ENCODE measurements at places on chromosomes 12 and 14.

- no peak for DNase-seq
Observed at GRCh38 chr12:33605757-33606156, 166.1 kb upstream of the SYT10 start.

- DNase-seq, result no peak
Observed at GRCh38 chr12:20366776-20367409, 1.4 kb upstream of the PDE3A start.

DNA sequence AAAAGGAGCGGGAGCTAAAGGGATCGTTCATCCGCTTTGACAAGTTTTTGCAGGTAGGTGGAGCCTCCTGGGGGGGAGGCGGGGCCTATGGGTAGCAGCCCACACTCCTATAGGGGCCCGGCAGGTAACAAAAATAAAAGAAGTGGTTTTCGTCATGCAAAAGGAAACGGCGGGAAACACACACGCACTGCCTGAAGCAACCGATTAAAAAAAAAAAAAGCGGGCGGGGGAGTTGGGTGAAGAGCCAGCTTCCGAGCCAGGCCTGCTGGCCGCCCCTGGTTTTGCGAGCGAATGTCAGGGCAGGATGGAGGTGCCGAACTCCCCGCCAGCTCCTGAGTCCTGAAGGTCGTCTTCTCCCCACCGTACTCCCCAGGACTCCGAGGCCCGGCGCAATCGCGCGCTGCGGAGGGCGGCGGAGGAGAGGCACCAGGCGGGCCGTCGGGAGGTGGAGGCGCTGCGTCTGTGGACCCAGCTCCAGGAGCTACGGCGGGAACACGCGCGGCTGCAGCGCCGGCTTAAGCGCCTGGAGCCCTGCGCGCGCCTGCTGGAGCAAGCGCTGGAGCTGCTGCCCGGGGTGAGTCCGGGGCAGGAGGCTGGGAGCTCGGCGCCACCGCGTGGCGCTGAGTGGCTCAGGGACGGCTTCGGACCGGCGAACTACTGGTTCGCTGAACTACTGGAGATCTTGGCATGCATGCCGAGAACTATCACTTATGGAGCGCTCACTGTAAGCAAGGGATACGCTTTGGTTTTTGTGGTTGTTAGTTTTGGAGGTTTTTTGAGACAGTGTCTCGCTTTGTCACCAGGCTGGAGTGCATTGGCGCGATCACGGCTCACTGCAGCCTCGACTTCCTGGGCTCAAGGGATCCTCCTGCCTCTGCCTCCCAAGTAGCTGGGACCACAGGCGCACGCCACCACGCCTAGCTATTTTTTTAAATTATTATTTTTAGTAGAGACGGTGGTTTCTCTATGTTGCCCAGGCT lies 3.6 kb downstream of the CFAP73 start:
- DNase-seq, result peak; percentile 84

DNA sequence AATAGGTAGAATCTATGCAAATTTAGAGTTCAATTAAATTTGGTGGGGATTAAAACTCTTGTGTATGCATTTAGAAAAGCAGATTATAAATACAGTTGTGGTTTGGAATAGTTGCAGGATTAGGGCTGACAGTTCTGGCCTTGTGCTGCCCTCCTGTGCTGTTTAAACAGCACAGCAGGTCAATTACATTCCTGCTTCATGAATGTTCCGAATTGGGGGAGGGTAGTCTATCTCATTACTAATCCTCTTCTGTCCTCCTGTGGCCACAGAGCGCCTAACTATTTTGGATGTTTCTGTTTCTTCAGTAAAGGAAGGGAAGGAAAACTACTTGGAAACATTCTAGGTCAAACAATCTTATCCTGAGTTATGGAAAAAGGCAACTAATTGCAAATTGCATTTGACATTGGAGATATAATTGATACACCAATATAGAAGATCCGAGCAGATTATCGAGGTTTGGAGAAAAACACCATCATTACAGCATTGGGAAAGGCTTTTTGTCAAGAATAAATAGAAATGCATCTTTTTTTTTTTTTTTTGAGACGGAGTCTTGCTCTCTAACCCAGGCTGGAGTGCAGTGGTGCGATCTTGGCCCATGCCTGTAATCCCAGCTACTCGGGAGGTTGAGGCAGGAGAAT lies 8.7 kb upstream of the GPR19 start:
- peak; percentile 42 for DNase-seq

GRCh38 chr14:38762845-38763244 lies 340.2 kb downstream of the SEC23A start:
- no peak for DNase-seq

DNA sequence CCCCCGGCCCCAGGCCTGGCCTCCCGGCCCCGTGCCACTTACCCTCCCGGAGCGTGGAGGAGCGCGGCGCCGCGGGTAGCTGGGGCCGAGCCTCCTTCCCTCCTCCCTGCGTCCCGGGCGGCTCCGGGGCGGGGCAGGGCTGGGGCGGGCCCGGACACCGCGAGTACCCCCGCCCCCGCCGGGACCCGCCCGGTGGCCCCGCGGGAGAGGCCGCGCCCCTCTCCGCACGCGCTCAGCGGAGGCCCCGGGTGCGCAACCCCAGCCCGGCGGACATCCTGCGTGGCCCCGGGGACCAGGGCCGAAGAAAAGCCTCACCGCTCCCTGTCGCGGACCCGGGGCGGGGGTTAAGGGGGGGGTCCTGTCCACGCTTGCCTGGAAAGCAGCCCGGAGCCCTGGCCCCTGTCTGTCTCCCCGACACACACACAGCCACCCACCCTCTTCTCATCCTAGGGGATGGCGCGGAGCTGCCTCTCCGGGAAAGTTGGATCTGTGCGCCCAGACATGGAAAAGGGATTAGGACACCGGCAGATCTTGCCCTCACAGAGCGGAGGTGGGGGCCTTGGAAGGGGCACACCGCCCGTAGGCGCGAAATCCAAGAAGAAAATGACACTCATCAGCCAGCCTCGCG lies at the start of gene SYNE3:
Gene SYNE3 (minus strand): TSS at position 97 of the 628 bp plus-strand sequence. CDS start 40,829 bp downstream, outside the sequence.
- peak; percentile 88 for DNase-seq

DNA sequence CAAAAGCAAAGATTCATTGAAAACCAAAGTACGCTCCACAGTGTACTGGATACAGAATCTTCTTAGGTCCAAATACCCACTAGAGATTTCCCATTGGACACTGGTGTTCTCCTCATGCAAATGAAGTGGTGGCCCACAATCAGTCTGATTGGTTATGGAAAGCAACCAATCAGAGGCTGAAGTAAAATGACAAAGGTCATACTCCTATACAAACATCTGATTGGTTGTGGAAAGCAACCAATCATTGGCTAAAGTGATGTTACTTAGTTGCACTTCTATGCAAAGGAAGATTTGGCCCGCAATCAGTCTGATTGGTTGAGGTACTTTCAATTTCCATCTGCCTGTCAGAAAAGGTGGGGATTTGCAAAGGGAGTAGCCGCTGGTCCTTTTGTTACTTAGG lies 1.3 kb upstream of the WASHC3 start:
- no peak for DNase-seq

DNA sequence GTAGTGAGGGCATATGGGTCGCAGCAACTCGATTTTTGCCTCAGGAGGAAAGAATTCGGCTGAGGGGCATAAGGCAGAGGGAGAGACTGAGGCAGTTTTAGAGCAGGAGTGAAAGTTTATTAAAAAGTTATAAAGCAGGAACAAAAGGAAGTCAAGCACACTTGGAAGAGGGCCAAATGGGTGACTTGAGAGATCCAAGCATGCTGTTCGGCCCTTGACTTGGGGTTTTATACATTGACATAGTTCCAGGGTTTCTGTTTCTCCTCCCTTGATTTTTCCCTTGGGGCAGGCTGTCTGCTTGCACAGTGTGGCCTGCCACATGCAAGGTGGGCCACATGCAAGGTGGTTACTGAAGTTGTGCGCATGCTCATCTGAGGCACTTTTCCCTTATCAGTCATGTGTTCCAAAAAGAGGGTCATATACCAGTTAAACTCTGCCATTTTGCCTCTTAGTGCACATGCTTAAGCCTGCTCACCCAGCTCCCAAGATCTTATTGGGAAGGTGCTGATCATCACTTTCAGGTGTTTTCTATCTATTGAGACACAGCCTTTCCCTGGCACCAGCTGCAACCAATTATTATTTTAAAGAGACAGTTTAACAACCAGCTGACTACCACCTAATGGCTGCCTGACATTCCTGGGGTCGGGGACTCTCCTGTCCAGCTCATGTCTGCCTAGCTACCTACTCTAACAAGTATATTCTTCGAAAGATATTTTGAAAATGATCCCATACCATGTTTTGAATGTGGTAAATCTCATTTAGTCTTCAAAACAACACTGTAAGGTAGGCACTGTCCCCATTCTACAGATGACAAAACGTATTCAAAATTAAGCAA lies 19.9 kb downstream of the PTGER2 start:
- DNase-seq, result no peak

DNA sequence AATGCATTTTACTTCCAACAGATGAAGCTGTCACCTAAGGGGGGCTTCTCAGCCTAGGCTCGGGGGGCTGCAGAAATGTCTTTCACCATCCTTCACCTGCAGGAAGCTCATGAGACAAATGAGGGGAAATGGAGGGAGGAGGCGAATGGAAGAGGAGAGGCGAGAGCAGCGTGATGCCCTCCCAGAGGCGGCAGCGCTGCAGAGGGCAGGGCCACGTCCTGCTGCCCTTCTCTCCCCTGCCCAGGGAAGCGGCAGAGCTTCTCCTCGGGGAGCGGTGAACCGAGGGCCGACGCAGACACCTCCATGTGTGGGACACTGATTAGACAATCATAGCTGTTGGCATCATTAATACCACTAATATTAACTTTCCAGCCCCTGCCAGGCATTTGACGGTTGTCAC lies 78.3 kb downstream of the SERPINA3 start:
- no peak for DNase-seq

GRCh38 chr14:53620890-53621289 lies 335.7 kb downstream of the BMP4 start:
- no peak for DNase-seq

DNA sequence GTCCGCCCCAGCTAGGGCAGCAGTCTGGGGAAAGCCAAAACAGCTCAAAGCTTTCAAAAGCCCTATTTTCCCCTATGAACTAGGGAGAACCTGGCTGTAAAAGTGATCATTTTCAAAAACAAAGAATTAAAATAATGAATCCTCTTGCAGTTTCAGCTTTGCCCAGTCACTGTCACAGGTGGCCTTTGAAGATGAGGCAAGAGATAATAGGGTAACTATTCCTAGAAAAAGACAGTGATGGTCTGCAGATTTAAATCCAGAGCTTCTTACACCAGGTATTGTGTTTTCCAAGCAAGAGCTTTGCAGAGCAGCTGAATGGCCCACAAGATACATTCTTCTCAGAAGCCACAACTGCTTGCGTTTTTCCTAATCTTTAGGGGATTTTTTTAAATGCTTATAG lies 80.2 kb upstream of the NUDT4 start:
- no peak for DNase-seq

- DNase-seq, result no peak
Observed at GRCh38 chr12:69978020-69978419, 153.0 kb downstream of the MYRFL start.

DNA sequence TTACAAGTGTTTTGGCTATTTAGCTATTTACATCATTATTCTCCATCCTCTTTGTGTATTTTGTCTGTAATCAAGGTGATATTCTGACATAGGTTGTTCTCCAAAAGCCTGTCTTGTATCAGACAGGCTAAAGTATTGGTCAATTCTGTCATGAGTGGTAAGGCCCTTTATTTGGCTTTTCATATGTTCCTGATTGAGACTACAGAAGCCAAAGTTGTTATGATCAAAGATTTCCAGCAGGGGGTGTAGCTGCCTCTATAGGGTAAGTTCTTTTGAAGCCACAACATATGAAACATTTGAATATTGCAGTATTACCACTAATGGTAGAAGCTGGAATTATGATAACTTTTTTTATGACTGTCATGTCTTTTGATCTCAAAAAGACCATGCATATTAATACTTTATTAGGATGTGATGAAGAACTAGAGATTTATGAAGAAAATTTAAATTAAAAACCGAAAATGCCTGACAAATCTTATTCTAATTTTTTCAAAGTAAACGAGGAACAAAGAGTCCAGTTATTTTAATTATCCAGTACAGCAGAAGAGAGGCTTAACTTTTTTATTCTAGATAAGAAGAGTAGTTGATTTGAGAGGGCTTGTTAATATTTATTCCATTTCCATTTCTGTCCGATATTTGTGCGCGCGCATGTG lies 3.4 kb upstream of the ARHGAP5 start:
- DNase-seq, result peak; percentile 64

GRCh38 chr14:92591346-92591745 lies 77.8 kb downstream of the RIN3 start:
- no peak for DNase-seq

DNA sequence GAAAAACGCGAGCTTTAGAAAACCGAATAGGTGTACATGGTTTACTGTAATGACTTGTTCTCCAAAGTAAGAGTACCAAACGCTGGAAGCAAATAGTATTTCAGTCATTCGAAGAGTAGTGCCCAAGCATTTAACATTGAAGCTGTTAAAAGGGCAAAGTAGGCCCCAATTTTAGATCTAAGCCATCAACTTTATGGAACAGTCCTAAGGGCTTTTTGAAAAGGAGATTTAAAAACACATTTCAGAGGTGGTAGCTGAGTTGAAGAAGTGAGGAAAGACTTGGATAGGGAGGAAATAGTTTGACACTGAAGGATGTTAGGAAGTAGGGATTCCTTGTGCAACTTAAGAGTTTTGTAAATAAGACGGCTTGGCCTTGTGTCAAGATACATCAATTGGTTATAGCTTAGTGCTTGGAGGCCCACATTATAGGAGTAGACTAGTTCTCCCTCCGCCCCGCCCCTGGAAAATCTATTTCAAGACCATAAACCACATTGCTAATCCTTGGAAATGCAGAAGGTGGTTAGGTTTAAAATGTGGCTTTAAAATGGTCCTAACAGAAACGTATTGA lies 783 bp upstream of the TUBA1B start:
- no peak for DNase-seq

- no peak for DNase-seq
Observed at GRCh38 chr12:22285846-22286245, 48.7 kb downstream of the ST8SIA1 start.

- no peak for DNase-seq
Observed at GRCh38 chr12:55727643-55728185, 1.1 kb downstream of the CD63 start.

- no peak for DNase-seq
Observed at GRCh38 chr14:20333494-20333841, 389 bp upstream of the CCNB1IP1 start.

GRCh38 chr12:124493809-124494750 lies 73.3 kb downstream of the NCOR2 start:
- DNase-seq, result peak; percentile 96

DNA sequence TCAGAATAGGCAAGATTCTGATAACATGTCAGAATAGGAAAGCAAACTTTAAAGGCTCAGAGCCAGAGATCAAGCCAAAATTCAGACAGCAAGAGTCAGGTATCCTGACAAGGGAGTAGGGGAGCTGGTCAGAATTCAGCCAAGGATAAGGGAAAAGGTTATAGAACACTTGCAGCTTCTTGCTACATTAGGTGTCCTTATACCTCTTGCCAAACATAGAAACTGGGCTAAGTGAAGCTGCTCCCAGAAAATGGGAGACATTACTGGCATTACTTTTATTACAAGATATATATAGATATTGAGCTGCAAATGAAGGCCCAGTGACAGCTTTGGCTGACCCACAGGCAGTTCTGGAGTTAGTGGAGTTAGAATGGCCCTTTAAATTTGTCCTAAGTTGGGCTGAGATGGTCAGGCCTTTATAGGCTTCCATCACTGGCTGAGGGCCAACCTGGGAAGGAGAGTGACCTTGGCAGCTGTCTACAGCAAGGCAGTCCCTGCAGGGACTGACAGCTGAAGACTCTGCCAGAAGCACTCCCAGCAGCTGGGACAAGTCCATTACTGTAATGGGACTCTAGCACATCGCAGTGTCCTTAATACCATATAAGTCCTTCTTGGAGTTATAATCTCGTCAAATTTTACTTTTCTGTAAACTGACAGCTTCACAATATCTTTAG lies 83.0 kb downstream of the LRRC9 start:
- no peak for DNase-seq

GRCh38 chr12:74685385-74685784 lies 147.8 kb downstream of the ATXN7L3B start:
- no peak for DNase-seq
